Skin of body (tissue), 3 donors: ENCODE measurements at places on chromosomes 2 and 18. TPM values are rescaled to one million over a fixed set of nuclear protein-coding genes. Genes with fewer than 3 reads are reported as not detected.

Gene OTOF
- 0.69 TPM for total RNA-seq

Gene GALNT5
- 8.3 TPM for total RNA-seq

GRCh38 chr2:121969166-121969565 lies 213.7 kb downstream of the TSN start:
- no peak for DNase-seq

DNA sequence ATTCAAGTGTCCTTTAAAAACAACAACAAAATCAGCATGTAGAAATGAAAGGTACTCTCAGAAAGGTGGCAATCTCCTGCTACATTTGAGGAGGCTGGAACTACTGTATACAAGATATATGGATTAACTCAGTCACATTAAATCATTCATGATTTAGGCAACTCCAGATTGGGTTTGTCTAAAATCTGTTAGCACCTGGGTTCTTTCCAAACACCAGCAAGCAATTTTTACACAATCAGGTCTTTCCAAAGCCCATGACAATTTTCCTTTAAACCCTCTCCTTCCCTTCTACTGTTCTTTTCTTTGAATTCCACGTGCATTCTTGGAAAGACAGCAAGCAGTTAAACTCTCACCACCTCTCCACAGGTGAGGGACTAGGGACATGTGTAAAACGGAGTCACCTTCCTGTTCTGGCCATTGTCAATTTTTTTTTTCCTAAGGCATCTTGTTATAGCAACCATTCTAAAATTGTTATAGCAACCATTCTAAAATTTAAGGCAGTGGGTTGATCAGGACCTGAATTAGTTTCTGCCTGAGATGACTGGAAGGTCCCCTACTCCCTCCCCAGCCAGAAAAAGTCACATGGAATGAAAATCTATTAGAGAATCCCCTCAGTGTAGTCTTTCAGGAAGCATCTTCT lies 113.9 kb downstream of the ANKRD44 start:
- no peak for DNase-seq

DNA sequence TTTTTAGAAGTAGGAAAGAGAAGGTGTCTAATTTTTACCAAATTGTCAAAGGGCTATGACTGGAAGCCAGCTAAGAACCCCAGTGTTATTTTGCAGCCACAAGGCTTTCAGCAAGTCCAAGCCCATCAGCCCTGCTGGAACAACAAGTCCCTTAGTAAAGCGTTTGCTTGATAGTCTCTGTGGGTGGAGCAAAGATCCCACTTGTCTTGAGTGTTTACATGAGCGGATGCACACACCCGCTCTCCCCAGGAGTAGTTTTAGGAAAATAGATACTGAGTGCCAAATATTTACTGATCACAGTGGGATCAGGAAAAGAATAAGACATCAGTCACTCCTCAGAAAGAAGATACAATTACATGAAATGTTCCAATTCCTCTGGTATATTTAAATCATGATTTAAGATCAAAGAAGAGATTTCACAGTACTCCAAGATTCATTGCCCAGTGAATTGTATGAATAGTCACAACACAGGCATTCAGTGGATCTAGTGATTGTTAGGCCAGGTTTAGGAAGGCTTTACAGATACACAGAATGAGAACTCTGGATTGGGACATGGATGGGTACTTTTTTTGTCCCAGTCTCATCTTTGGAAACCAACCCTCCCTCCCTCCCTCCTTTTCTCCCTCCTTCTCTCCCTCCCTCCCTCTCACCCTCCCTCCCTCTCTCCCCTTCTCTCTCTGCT lies 514.9 kb downstream of the PTPRM start:
- DNase-seq, result no peak

DNA sequence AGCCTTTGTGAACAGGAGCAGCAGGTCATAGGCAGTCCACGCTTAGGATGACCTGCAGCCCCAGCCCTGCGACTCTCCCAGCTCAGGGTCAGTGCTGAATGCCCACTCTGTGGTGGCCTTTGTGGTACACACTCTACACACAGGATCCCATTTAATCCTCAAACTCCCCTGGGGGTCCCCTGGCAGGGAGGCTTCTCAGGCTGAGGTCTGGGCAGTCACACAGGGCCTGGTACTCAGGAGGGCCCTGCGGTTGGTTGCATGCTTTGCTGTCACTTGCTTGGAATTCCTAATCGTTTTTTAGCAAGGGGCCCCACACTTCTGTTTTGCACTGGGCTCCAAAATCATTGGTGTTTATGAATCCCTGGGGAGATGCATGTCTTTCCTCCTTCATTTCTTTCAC lies 113.0 kb downstream of the EML6 start:
- DNase-seq, result no peak
